ENCODE measurements at places on chromosomes 5 and 9.

DNA sequence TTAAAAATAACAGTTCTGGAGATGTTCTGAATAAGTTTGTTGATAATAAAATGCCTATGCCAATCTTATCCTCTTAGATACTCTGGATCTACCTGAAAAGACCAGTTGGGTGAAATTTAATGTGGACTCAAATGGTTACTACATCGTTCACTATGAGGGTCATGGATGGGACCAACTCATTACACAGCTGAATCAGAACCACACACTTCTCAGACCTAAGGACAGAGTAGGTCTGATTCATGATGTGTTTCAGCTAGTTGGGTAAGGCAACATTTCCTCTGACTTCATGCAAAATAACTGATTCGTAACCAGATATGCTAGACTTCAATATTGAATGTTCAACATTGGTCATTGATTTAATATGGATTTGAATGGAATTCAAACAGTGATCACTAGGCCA is 27.0 kb downstream of the ERAP2 start:
- DNase-seq, result no peak

- no peak for DNase-seq
Observed at GRCh38 chr5:9626955-9627354, 3.2 kb downstream of the TAS2R1 start.

- DNase-seq, result no peak
Observed at GRCh38 chr9:112384690-112385089, 4.8 kb downstream of the HSDL2 start.

- peak; percentile 60 for DNase-seq
Observed at GRCh38 chr9:36818242-36818938, 215.7 kb downstream of the PAX5 start.

- DNase-seq, result no peak
Observed at GRCh38 chr5:159031513-159031912, 68.2 kb downstream of the EBF1 start.

DNA sequence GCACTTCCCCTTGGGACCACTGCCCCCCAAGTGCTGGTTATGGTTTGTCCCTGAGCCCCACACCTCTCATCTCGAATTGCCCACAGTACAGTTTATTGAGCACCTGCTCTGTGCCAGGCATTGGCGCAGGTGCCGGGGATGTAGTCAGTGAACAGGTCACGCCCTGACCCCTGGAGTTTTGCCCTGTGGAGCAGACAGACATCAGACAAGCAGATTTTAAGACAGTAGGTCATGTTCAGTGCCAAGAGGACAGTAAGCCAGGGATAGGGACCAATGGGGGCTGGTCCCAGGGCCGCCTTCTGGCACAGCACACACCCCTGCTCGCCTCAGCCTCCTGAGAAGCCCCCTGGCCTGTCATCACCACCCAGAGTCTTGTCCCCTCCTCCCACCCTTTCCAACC is 21.9 kb downstream of the ROPN1L start:
- no peak for DNase-seq

DNA sequence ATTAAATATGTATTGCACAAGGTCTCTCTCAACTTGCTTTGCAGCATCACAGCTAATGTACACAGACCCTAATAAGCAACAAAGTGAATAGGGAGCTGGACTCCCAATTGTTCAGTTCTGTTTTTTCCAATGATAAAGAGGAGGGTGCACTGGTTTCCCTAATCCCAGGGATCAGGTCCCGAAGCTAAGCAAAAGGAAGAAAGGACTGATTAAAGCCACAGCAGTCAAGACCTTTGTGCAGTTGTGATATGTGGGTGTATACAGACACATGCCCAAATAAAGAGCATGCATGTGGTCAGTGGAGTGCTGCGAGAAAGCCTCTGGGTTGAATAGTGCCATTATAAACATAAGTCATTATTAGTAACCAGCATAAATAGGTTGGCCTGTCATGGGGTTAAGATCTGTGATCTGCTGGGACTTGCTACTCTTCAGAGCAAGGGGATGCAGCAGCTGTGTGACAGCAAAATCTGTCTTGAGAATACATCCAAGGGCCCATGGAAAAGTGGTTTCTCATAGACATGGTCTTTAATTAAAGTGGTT is 1863.1 kb upstream of the WWC1 start:
- no peak for DNase-seq

DNA sequence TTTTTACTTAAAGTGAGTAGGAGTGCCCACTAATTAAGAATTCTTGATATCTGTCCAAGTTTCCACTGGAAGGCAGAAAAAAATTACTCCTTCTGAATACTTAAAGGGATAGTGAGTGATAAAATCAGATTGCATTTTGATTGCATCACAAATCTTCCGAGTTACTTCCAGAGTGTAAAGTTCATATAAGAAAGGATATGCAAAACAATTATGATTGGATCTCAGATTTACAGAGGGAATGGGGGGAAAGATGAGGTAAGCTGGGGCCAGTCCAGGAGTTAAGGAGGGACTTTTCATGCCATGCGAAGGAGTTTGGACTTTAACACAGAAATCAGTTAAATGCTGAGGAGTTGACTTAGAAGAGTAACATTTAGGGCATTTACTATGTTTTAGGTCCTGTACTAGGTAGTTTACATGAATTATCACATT is 9.3 kb upstream of the RNF145 start:
- DNase-seq, result no peak

DNA sequence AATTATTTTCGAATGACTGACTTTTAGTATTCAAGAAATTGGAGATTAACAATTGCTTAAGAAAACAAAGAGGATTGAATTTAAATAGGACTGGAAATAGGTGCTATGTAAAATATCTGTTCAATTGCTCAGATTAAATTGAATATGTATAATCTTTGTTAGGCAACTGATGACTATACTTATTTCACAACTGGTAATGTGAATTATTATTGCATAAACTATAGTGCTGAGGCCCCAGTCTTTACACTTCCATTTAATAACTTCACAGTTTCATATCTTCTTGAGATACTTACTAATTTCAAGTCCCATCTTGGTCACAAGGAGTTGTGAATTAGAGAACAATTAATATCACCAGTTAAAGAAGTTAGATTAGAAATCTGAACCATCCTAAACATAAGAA is 16.7 kb downstream of the CEP78 start:
- DNase-seq, result no peak

DNA sequence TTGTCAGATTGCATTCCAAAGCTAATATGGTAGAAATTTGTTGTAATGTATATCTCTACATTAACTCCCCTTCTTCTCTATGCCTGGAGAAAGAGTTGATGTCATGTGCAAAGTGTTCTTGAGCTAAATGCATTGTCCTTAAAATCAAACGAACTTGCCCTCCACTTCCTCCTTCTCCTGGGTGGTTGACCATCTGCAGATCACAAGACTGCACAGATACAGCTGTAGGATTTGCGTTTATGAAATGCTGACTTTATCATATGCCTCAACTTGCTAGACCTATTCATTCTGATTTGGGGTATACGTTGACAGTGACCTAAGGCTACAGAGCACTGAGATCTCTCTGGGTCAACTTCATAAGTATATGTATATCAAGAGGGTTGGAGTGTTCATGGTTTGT is 8.3 kb downstream of the TRIM32 start:
- no peak for DNase-seq

GRCh38 chr5:122295138-122295537 is 16.9 kb upstream of the SNCAIP start:
- DNase-seq, result no peak

DNA sequence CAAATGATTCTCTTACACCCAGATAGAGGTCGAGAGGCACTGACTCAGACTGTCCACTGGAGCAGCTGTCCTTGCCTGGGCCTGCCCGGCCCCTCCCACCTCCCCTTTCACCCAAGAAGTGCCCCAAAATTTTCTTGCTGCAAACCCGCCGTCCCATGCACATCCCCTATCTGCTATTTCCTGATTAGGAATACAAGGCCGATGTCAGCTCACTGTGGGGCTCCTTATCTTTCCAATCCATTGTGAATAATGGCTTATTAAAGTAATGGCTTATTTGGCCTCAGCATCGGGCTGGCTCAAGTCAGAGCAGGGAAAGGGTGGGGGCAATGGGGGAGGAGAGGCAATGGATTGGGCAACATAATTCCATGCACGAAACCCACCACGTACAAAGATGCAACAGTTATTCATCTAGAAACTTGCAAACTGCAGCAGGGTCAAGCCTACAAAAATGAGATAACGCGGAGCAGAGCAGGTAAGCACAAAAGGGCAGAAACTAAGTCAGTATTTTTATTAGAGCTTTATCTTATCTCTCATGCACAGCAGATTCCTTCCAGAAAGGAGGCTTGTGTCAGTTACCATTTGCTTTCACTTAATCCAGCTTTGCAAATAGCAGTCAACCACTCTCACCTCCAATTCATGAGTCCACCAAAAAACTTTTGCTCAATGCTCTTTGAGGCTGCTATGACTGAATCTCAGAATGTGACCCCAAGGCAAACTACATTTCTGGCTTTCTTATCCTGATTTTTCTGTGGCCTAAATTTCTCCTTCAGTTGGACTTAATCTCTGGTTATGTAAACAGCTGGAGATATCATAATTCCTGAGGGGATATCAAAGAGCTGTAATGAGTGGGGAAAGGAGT is 138.2 kb upstream of the OSMR start:
- DNase-seq, result no peak

- no peak for DNase-seq
Observed at GRCh38 chr9:110143950-110144545, 63.9 kb downstream of the C9orf152 start.

- no peak for DNase-seq
Observed at GRCh38 chr5:132000677-132001453, 10.6 kb downstream of the ACSL6 start.

- peak; percentile 44 for DNase-seq
Observed at GRCh38 chr9:27407491-27407890, 110.5 kb upstream of the EQTN start.

DNA sequence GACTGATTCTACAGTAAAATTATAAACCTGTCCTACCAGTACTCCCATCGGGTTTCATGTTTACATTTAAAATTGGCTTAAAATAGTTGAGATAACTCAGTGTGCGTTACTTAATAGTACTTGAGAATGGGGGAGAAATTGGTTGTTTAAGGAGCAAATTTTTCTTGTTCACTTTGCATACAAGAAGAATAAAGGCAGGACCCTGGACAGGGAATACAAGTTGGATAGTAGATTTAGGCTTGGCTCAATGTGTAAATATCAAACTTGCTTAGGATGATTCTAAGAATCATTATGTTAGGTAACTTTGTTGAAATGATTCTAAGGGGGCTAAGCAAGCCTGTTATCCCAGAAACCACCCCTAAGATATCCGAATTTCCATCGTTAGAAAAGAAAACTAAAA is 448.4 kb upstream of the TLE4 start:
- DNase-seq, result no peak

GRCh38 chr5:5291357-5291756 is 131.1 kb upstream of the ICE1 start:
- peak; percentile 25 for DNase-seq

DNA sequence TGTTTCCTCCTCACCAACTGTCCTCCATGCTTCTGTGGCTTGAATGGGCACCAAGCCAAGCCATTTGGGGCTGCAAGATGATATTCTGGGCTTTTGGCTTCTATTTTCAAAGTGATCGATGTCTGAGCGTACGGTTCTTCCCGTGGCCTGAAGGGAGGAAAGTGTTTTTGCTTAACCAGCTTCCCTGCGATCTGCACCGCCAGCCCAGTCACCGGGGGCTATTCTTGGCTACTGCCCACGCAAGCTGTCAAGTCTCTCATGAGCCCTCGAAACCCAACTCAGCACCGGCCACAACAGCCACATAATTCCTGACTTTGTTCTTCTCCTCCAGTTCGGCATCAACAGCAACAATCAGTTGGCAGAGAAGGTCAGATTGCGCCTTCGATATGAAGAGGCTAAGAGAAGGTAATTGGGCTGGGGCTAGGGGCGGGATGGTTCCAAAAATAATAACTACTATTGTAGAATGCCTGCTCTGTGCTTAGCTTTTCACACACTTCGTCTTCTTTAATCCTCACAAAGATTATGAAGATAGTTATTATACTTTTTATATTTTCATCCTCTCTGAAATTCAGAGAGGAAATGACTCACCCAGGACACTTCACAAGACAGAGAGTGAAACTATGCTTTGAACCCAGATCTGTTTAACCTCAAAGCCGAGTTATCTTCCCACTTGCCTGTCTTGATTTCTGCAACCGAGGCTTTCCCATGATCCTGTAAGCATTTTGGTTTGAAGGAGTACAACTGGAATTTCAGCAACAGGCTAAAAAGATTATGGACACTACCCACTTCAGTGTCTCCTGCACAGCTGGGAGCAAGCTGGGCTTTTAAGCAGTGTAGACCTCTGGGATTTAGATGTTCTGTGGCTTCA is 76.4 kb upstream of the RARS1 start:
- no peak for DNase-seq

Data from stomach (tissue), 19 donors.